ENCODE measurements at places on chromosomes 7 and 10. TPM values are rescaled to one million over a fixed set of nuclear protein-coding genes. Genes with fewer than 3 reads are reported as not detected.

DNA sequence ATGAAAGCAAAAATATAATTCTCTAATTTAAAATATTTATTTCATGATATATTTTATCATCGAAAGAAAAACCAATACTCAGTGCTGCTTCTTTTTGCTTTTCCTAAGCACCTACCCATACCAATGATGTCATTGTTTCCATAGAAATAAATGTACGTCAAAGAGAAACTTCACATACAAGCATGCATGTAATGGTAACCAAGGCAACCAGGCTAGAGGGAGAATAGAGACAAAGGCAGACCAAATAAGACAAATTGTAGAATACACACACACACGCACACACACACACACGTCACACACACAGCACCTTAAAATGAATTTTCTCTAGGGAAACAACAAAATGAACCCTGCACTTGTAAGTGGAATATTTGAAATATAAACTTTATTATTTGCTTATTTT is 75.5 kb downstream of the MACC1 start:
- H3K4me1 ChIP-seq = no peaks in the 10 kb centered on the region
- no peak overlapping the region for H3K4me3 ChIP-seq
- H3K27ac ChIP-seq = no peak overlapping the region
- H3K36me3 ChIP-seq = peaks cover 80% of the 10 kb centered on the region
- no peaks in the 10 kb centered on the region for H3K27me3 ChIP-seq
- no peak for DNase-seq

GRCh38 chr7:28865601-28866144 is 92.5 kb downstream of the TRIL start:
- H3K27me3 ChIP-seq = no peaks in the 10 kb centered on the region
- H3K4me3 ChIP-seq = no peak overlapping the region
- no peak for DNase-seq
- H3K36me3 ChIP-seq = no peaks in the 10 kb centered on the region

Gene CCDC172
- total RNA-seq = not detected

Gene TAS2R5
- total RNA-seq = 3.6 TPM

DNA sequence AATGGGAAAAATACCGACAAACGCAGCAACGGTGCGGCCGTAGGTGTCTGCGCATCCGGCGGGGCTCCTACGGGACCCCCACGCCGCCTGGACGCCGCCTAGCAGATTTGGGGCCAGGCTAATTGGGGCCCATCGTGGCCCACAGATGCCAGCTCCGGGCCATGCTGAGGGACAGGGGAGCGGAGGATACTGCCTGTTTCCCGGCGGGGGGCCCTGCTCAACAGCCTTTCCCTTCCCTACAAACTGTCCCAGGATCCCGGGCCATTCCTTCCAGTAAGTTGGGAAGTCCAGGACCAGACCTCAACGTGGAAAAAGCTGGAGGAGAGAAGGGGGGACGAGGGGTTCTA is 21.7 kb upstream of the GPER1 start:
- peaks cover 10% of the 10 kb centered on the region for H3K4me1 ChIP-seq
- DNase-seq = no peak
- no peak overlapping the region for H3K4me3 ChIP-seq

GRCh38 chr10:101671453-101671852 is 23.5 kb downstream of the FBXW4 start:
- no peak overlapping the region for H3K4me3 ChIP-seq
- H3K27ac ChIP-seq = no peak overlapping the region
- no peaks in the 10 kb centered on the region for H3K36me3 ChIP-seq
- DNase-seq = no peak

DNA sequence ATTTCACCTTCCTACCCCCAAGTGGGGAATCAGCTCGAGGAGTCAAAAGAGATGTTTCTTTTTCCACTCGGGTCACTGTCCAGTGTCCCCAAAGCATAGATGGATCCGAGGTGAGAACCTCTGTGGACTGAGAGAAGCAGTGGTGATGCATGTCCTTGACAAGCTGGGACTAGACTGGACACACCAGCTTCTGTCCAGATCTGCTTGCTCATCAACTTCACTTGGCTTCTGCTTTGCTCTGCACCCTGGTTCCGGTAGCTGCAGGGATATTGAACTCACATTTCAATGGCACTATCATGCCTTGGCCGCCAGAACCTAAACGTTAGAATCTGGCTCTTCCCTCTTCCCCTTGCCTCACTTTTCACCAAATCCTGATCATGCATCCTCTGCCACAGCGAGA is 50.3 kb upstream of the CXCL12 start:
- no peak for DNase-seq
- H3K27me3 ChIP-seq = peaks cover 20% of the 10 kb centered on the region
- H3K36me3 ChIP-seq = no peaks in the 10 kb centered on the region
- H3K4me3 ChIP-seq = no peak overlapping the region
- H3K27ac ChIP-seq = no peak overlapping the region
- H3K4me1 ChIP-seq = no peaks in the 10 kb centered on the region

Gene FANK1
- 1.6 TPM for total RNA-seq

DNA sequence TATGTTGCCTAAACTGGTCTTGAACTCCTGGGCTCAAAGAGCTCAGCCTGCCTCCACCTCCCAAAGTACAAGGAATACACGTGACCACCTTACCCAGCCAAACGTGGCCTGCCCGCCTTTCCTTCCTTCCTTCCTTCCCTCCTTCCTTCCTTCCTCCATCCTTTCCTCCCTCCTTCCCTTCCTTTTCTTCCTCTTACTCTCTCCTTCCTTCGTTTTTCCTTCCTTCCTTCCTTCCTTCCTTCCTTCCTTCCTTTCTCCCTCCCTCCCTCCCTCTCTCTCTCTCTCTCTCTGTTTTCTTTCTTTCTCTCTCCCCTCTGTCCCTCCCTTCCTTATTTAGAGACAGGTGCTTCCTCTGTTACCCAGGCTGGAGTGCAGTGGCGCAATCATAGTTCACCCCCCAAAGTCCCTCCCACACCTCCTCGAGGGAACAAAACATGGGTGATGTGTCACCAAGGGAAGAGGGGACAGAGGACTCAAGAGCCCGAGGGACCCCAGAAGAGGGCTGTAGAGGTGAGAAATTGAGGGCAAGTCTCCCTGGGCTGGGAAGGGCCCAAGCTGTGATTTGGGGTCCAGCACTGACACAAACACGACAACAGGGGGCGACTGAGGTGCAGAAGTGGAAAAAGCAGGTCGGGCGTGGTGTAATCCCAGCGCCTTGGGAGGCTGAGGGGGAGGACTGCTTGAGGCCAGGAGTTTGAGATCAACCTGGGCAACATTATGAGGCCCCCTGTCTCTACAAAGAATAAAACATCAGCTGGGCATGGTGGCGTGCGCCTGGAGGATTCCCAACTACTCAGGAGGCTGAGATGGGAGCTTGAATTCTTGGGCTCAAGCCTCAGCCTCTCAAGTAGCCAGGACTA is 28.1 kb downstream of the EPHB4 start:
- peak; percentile 65 for DNase-seq
- no peak overlapping the region for H3K4me3 ChIP-seq
- peak overlapping the region; percentile 53 for H3K27ac ChIP-seq

DNA sequence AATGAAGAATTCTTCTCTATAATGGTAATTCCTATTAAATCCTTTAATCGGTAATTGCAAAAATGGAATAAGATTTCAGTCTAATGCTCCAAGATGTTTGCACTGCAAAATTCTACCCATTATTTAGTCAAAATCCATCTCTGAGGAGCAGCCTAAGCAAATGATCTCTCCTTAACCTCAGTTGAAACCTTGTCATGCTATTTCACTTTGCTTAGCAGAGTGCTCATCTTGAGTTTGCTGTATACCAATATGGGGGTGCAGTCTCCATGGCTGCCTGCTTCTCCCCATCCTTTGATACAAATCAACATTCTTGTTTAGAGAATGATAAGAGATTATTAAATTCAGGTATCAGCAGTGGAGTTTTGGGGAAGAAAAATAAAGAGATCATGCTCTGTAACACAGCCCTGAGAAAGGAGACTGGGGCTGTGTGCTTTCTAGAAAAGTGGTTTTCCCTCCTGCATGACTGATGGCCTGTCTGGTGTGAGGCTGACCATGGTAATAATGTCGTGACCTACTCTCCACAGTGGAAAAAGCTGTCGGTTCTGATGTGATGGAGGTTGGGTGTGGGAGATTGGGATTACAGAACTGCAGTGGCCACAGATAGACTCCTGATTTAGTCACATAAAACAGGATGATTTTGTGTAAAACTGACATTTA is 982.1 kb downstream of the NRG3 start:
- no peak for DNase-seq
- H3K27ac ChIP-seq = no peak overlapping the region
- no peaks in the 10 kb centered on the region for H3K4me1 ChIP-seq
- H3K27me3 ChIP-seq = no peaks in the 10 kb centered on the region
- no peaks in the 10 kb centered on the region for H3K36me3 ChIP-seq
- no peak overlapping the region for H3K4me3 ChIP-seq

Gene ALKBH4
- 6.5 TPM for total RNA-seq

Gene ANXA7
- total RNA-seq = 160 TPM

Gene LRRD1
- not detected for total RNA-seq

Gene GRM3
- not detected for total RNA-seq

Gene UNCX
- not detected for total RNA-seq

DNA sequence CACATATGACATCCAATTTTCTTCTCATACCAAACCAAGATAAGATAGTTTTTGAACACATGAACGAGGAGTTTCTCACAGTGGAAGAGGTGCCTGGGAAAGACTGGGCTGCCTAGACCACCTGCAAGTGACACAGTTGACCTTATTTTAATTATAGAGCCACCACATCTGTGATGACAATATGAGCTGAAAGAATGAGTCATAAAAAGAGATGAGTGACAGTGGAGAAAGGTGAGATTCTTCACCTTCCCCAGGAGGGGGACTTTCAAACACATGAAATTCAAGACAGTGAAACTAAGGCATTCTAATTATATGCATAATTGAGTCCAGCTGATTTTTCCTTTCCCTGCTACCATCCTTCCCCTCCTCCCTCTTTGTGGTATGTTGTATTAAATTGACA is 475.5 kb downstream of the NXPH1 start:
- DNase-seq = no peak
- no peaks in the 10 kb centered on the region for H3K4me1 ChIP-seq
- H3K4me3 ChIP-seq = no peak overlapping the region
- no peaks in the 10 kb centered on the region for H3K36me3 ChIP-seq
- H3K27ac ChIP-seq = no peak overlapping the region

DNA sequence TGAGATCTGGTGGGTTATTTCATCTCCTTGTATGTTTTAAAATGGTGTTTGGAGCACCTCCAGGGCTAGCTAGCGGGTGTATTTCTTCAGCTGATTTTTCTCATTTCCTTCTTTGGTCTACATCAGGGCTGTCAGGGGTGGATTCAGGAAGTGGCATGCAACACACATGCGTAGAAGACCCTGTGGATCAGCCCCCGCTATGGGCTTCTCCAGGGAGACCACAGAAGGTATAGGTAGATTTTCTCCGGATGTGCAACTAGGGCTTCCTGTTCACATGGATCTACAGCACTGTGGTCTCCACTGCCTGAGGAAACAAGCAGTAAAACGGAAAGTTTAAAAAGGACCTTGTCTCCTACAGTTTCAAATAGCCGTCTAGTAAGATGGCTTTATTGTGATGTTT is 10.4 kb downstream of the NUB1 start:
- H3K27me3 ChIP-seq = no peaks in the 10 kb centered on the region
- H3K4me1 ChIP-seq = peaks cover 12% of the 10 kb centered on the region
- H3K27ac ChIP-seq = no peak overlapping the region
- H3K4me3 ChIP-seq = no peak overlapping the region
- DNase-seq = no peak
- peaks cover 38% of the 10 kb centered on the region for H3K36me3 ChIP-seq

DNA sequence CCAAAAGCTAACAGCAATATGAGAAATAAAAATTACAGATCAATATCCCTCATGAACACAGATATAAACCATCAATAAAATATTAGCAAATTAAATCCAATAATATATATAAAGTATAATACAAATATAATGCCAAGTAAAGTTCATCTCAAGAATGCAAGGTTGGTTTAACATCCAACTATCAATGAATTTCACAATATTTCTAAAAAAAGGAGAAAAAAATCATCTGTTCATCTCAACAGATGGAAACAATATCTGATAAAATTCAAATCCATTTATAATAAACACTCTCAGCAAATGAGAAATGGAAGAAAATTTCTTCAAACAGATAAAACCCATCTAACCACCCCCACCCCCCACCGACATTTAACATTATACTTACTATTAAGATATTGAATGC is 86.9 kb downstream of the SIRT1 start:
- H3K4me3 ChIP-seq = no peak overlapping the region
- H3K27me3 ChIP-seq = no peaks in the 10 kb centered on the region
- DNase-seq = no peak
- no peaks in the 10 kb centered on the region for H3K4me1 ChIP-seq
- H3K27ac ChIP-seq = no peak overlapping the region
- H3K36me3 ChIP-seq = peaks cover 52% of the 10 kb centered on the region

DNA sequence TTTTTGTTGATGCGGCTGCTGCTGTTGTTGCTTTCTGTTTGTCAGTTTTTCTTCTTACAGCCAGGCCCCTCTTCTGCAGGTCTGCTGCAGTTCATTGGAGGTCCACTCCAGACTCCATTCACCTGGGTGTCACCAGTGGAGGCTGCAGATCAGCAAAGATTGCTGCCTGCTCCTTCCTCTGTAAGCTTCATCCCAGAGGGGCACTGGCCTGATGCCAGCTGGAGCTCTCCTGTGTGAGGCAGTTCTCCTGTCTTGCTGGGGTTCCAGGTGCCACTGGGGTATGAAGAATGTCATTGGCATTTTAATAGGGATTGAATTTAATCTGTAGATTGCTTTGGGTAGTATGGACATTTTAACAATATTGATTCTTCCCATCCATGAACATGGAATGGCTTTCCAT is 308.5 kb upstream of the MEOX2 start:
- no peak for DNase-seq
- H3K27me3 ChIP-seq = no peaks in the 10 kb centered on the region
- no peaks in the 10 kb centered on the region for H3K4me1 ChIP-seq
- no peak overlapping the region for H3K27ac ChIP-seq

DNA sequence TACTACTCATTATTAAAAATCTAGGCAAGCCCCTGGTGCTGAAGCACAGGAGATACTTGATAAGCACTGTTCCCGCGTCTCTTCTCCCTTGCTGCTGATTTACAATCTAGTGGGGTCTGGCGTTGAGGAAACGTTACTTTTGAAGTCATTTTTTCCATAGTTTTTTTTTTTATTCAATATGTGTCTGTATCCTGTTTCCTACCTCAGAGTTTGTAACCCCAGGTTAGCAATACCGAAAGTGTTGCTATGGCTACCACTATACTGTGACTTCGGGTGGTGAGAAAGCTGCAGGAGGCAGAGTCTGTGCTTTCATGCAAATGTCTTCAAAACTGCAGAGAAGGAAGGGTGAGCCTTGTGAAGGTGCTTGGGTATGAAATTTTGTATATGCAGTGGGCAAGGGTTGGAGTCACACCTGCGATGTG is 458.8 kb upstream of the GHITM start:
- H3K27me3 ChIP-seq = no peaks in the 10 kb centered on the region
- H3K27ac ChIP-seq = no peak overlapping the region
- DNase-seq = no peak

DNA sequence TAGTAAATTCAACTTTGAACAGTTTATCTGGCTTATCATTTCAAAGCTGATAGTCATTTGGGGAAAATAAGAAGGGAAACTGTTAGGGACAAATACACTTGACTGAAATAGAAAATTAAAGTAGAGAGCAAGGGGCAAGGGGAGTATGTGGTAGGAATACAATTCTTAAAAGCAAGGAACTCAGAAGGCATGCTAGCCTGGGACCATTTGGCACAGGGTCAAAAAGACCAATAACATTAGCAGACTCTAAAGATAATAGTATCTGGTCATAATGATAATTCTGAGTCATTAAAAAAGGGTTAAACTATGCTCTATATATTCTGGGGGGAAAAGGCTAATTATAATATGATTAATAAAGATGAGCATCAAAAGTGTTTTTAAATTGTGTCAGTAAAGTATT is 112.2 kb downstream of the CNOT4 start:
- no peaks in the 10 kb centered on the region for H3K36me3 ChIP-seq
- no peak overlapping the region for H3K4me3 ChIP-seq
- no peaks in the 10 kb centered on the region for H3K4me1 ChIP-seq
- no peak for DNase-seq
- H3K27ac ChIP-seq = no peak overlapping the region
